ENCODE measurements at places on chromosomes 4 and X. TPM values are rescaled to one million over a fixed set of nuclear protein-coding genes. Genes with fewer than 3 reads are reported as not detected.

VEGFD gene
- 6.1 TPM for total RNA-seq

DNA sequence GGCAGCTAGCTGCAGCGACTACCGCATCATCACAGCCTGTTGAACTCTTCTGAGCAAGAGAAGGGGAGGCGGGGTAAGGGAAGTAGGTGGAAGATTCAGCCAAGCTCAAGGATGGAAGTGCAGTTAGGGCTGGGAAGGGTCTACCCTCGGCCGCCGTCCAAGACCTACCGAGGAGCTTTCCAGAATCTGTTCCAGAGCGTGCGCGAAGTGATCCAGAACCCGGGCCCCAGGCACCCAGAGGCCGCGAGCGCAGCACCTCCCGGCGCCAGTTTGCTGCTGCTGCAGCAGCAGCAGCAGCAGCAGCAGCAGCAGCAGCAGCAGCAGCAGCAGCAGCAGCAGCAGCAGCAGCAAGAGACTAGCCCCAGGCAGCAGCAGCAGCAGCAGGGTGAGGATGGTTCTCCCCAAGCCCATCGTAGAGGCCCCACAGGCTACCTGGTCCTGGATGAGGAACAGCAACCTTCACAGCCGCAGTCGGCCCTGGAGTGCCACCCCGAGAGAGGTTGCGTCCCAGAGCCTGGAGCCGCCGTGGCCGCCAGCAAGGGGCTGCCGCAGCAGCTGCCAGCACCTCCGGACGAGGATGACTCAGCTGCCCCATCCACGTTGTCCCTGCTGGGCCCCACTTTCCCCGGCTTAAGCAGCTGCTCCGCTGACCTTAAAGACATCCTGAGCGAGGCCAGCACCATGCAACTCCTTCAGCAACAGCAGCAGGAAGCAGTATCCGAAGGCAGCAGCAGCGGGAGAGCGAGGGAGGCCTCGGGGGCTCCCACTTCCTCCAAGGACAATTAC lies 1.4 kb downstream of the AR start:
- peak; percentile 73 for DNase-seq

GRCh38 chrX:14896273-14896672 lies 23.1 kb downstream of the MOSPD2 start:
- DNase-seq = no peak

SPATA4 gene
- 1.0 TPM for total RNA-seq

DNA sequence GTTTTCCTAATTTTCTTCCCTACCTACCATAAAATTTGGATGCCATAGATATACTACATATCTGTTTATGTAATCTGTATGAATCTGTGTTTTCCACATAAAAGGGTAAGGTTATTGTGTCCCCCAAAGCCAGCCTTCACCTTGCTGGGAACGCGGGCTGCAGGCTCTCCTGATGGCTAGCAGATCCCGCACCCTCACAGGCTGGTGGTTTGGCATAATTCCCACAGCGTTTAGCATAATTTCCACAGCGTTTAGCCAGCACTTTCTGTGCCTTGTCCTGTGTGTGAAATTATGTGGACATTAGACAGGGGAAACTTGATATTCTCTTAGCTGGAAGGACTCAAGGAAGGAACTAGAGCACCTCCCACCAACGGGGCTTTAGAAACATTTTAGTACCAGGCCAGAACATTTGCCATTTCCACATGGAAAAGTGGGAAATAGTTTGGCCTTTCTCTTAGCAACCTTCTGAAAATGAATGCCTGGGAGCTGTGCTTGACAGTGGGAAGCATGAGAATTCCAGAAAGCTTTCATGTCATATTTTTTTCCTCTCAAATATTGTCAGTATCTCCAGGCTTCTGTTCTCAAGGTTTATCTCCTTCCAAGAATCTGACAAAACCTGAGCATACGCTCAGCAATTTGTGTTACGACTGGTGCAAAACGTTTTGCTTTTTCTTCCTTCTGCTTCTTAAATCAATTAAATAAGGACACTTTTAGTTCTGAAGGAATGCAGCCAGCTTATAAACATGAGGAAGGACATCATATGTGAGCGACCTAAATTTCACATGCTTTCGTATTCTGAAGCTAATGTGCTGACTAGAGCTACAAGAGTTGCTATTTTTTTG lies 67.9 kb downstream of the STK32B start:
- no peak for DNase-seq

- no peak for DNase-seq
These were observed 2.8 kb downstream of the RENBP start for GRCh38 chrX:153941336-153942252.

- DNase-seq = no peak
These were observed 313.8 kb upstream of the TEX13C start for GRCh38 chrX:125005863-125006262.

- DNase-seq = no peak
These were observed 2.2 kb downstream of the TMEM47 start for GRCh38 chrX:34654696-34655490.

DNA sequence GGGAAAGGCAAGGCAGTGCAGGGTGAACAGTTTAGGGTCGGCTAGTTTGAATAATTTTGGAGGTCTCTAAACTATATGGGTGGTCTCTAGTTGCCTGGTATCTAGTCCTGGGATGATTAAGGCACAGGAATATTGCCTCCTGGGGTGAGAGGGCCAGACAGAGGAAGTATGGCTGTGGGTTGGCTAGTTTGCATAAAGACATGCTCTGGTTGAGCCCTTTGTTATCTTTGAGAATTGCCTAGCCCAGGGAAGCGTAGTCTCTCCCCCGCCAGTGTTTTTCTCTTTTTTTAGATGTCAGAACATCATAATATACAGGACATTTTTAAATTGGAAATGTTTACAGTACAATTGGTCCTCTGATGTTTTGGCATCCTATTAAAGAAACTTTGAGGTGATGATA lies 163.5 kb downstream of the PWWP3B start:
- DNase-seq = no peak

DNA sequence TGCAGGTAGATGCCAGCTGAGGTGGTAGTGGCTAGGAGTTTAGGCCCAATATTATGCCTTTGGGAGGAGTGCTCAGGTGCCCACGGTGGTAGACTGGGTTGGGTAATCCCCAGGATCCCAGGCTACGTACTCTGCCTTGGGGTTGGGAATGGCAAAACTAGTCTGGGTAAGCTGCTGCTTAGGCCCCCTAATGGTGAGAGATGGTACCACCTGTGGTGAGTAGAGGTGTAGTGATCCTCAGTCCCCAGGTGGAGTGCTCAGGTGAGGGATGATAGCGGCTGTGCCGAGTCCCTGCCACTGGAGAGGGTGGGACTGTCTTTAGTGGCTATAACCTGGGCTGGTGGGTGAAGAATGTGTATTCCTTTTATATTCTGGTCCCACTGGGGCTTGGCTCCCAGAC lies 75.2 kb downstream of the IL1RAPL2 start:
- no peak for DNase-seq

- no peak for DNase-seq
These were observed 160.8 kb downstream of the BMPR1B start for GRCh38 chr4:94918543-94918942.

C4orf33 gene
- 1.8 TPM for total RNA-seq

- peak; percentile 85 for DNase-seq
These were observed 27.7 kb downstream of the CDKN2AIP start for GRCh38 chr4:183471946-183472708.

GRCh38 chr4:94039226-94039625 lies 168.4 kb upstream of the SMARCAD1 start:
- no peak for DNase-seq

SMIM31 gene
- total RNA-seq = not detected

- no peak for DNase-seq
These were observed 464.9 kb upstream of the NWD2 start for GRCh38 chr4:36779601-36780000.

DNA sequence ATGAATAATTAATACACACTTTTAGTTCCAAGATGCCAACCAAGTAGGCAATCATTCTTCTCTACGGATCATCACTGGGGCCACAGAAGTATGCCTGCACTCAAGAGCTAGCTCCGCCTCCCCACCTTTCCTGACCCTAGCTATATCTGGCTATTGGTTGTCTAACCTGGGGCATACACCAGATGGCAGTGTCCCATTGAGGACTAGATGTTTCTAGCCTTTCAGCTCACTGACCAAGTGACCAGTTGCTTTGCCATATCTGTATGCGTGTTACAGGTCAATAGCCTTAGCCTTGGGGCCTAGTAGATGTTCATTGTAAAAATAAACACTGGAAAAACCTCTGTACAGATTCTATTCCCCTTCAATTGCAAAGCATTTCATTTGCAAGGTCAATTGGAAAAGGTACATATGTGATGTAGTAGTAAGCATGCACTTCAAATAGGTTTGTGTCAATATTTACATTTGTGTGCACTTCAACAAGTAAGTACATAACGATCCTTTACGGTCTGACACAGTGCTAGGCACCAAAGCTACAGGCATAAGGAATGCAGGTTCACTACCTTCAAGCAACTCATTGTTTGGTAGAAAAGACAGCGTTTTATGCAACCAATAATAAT lies 521.7 kb downstream of the PPARGC1A start:
- peak; percentile 25 for DNase-seq

F11 gene
- not detected for total RNA-seq

GRCh38 chrX:132748268-132748667 lies 210.2 kb downstream of the HS6ST2 start:
- no peak for DNase-seq

CDS1 gene
- 0.04 TPM for total RNA-seq

DNA sequence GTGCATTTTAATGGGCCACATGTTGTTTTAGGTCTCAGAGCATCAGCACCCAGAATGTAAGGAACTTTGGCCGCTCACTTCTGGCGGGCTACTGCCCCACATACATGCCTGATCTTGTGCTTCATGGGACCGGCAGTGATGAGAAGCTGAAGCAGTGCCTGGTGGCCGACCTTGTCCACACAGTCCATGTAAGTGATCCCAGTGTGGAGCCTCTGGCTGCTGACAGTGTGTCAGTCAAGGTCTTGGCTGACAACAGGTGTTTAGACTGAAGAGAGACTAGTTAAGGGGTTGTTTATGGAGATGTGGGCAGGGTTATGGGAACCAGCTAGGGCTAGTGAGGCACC lies 101.4 kb downstream of the FNIP2 start:
- DNase-seq = no peak

PPP4R3C gene
- not detected for total RNA-seq

DNA sequence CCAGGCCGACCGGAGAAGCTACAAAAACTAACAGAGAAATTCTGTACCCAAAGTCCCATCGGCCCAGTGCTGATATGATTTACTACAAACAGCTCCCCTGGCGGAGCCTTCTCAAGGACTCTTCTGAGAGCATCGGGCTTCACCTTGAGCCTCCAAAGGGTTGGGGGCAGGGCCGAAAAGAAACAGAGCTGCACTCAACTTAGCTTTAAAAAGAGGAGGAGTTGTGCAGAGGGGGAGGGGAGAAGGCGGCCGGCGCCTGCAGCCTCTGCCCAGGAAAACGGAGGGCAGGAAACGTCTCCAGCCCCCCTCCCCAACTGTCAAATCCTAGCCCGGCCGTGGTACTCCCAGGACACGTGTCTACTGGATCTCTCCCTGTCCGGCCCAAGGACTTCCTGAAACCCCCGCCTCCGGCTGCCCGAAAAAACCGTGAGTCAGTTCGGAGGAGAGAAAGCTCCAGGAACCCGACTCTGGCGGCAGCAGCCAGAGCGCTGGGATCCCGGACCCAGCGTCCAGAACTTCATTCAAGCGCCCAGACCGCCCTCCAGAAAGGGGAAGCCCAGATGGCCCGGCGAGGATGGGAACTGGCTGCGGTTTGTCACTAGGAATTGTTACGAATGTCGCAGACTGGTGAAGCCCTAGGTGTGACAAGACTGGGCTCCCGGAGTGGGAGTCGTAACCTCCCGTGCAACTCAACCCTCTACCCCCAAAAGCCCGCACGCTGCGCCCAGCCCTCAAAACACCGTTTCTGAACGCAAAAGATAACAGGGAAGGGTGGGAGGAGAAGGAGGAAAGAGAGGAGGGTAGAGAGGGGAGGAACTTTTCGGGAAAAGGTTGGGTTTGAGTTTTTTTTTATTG lies 973 bp downstream of the ADAMTS3 start:
- peak; percentile 72 for DNase-seq

UBA1 gene
- 175 TPM for total RNA-seq

DNA sequence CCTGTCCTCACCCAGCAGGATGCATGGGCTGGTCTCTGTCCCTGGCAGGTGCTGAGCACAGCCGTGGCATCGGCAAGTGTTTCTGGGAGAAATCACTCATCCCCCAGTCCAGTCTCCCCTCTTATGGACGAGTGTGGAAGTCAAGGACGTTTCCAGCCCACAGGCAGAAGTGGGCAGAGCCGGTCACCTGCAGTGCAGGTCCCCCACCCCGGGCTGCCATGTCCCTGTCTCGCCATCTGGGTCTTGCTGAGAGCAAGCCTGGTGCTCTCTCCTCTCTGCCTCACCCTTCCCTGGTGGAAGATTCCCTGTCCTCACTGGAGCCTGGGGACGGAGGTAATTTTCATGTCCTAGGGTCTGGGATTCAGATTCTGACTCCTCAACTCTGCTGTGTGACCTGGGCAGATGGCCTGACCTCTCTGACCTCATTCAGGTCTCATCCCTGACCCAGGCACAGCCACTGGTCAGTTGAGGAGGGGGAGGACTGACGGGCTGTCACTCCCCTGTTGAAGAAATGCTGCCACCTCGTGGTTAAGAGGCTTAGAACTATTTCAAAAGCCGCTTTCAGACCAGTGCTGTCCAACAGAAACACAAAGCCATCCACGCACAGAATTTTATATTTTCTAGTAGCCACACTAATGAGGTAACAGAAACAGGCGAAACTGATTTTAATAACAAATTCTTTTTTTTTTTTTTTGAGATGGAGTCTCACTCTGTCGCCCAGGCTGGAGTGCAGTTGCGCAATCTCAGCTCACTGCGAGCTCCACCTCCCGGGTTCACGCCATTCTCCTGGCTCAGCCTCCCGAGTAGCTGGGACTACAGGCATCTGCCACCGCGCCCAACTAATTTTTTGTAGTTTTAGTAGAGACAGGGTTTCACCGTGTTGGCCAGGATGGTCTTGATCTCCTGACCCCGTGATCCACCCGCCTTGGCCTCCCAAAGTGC lies 1.8 kb downstream of the CPZ start:
- DNase-seq = no peak

DNA sequence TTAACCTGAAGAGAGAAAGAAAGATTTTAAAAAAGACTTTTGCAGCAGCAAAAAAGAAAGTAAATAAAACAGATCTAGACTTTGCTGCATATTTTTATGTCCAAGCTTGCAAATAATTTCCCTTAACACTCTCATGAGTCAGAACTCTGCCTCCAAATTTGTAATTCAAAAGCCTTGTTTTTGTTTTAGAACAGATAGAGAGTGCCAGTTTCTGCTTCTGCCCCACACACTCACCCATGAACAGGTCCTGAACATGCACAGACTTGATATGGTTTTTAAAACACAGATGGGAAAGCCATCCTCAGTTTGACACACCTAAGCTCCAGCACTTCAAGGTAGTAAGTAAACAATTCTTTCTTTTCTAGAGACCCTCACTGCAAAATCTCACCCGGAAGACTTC lies 39.7 kb upstream of the VCX3B start:
- DNase-seq = no peak

DNA sequence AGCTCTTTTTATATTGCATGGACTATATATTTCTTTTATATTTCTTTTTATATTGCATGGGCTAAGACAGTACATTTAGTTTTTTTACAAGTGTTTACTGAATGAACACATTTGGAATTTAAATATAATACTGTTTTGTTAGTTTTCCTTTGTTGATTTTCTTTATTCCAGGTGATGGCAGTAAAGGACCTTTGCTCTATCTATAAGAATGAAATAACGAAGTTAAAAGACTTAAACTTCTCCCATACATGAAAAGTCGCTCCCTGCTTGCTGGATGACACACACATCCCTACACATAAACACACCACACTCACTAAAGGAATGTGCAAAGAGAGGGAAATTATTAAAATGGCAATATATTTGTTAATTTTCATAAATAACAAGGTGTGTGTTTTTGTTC lies 102.5 kb upstream of the ANXA10 start:
- DNase-seq = no peak
